RKO (cell line): ENCODE measurements at places on chromosomes 11 and 22.

- no peak for DNase-seq
Observed at GRCh38 chr11:69394234-69394868, 87.1 kb upstream of the LINC01488 start.

- no peak for DNase-seq
Observed at GRCh38 chr22:33512908-33513307, 407.4 kb downstream of the LARGE1 start.

GRCh38 chr11:91299980-91300379 lies 924.6 kb upstream of the FAT3 start:
- peak; percentile 0 for DNase-seq

GRCh38 chr11:2471048-2471803 lies 26.4 kb downstream of the KCNQ1 start:
- no peak for DNase-seq

DNA sequence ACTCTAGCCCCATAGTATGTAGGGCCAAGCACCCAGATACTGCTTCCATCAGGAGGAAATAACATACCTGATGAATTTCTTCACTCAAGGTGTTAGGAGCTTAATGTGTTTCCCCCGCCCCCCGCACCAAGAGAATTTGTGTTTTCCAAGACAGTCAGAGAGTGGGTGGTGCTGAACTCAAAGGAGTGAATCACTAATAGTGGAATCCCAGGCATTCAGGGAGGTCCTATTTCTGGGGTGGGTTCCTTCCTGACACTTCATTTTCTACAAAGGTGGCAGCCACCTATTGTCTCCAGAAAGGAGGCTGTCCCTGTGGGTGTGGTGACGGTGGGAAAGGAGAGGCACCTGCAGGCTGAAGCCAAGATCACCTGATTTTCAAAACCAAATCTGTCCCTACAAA lies 50.8 kb upstream of the ELF5 start:
- no peak for DNase-seq

GRCh38 chr11:123091506-123091905 lies 29.6 kb upstream of the HSPA8 start:
- no peak for DNase-seq

DNA sequence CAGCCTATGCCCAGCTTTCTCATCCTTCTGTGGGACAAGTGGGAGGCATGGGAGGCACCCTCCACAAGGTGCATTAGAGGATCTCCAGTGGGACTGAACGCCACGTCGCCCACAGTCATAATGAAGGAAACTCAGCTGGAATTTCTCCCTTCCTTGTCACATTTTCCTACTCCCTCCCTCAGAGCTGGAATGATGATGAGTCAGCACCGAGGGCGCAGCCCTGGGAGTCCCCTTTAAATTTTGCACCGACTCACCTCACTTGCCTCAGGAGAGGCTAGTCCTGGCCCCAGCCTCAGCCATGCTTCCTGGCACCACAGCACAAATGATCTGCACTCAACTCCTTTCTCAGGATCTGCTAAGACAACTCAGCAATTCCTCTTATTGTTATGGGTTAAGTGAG lies 34.3 kb downstream of the DBX1 start:
- DNase-seq: peak; percentile 51

DNA sequence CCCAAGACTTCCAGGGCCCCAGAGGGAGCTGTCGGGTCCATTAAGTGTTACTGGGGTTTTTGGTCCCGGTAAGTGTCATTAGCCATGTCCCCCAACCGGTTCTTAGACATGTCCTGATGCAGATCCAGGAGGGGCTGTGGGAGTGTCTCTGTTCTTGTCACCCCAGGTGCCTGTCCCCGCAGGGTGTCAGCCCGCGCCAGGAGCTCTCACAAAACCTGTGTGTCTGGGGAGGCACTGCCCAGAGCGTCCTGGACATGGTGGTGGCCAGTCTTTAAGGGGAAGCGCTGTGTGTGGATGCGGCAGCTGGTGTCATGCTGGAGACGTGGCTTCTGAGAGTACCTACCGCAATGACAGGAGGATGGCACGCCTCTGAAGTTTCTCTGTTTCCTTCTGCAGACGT lies 12.5 kb upstream of the PARVG start:
- DNase-seq: no peak

GRCh38 chr11:96188243-96189006 lies 154.6 kb downstream of the MAML2 start:
- no peak for DNase-seq

- no peak for DNase-seq
Observed at GRCh38 chr11:29027436-29027835, 919.2 kb downstream of the METTL15 start.

DNA sequence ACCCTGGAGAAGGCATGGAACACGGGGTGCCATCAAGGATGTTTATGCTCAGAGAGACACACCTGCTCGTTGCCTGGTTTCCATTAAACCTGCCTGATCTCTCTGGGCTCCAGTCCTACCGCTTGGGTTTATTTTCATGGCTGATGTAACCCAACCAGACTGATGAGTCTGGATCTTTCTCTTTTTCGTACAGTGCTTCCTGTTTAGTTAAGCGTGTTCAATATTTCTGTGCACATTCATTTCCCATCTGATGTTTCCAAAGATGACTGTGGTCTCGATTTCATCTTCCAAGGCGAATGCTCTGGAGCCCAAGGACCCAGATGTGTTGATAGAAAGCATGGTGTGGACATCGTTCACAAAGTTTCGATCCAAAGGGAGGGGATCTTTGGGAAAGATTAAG lies 84.3 kb downstream of the SNX19 start:
- DNase-seq: no peak

DNA sequence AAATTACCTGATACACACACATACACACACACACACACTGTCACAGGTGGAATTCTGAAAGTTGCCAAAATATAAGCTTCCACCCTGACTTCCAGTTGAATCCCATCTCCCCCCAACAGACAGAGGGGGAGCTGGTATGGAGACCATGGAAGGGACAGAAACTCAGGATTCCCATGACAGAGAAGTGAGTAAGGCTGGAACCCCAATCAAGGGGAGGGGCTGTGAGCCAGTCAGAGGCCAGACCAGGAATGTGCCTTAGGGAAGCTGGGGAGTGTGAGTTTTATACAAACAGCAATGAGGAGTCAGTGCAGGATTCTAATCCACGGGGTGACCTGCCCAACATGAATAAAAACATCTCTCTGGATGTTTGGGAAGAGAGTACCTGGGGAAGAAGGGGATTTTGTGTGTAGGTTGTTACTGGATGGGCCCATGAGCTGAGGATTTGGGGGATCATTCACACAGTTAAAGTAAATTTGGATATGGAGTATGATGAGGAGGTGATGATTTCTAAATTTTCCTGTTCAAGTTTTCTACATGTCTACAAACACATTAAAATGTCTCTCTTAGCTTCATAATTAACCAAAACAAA lies 38.7 kb upstream of the TOP3B start:
- no peak for DNase-seq

- DNase-seq: no peak
Observed at GRCh38 chr11:111357150-111358037, 21.7 kb downstream of the POU2AF1 start.

GRCh38 chr11:46697303-46697702 lies 3.1 kb downstream of the ARHGAP1 start:
- no peak for DNase-seq

DNA sequence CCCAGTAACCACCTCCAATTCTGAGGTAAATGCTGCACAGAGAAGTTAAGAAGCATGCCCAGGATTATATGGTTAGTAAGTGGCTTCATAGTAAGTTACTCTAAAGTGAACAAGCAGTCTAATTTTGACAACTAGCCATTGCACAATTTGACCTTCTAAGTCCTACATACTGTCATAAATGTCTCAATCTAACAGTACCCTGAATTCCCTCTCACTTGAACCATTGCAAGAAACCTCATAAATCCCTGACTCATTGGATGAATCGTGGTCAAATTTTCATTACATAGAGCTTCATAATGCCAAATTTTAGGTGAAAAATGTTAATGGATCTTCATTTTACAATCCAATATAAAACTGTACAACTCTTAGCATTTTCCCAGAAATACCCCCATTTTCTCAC lies 217.3 kb upstream of the GRIA4 start:
- DNase-seq: no peak

GRCh38 chr11:130063451-130063850 lies 6.2 kb upstream of the APLP2 start:
- DNase-seq: no peak

DNA sequence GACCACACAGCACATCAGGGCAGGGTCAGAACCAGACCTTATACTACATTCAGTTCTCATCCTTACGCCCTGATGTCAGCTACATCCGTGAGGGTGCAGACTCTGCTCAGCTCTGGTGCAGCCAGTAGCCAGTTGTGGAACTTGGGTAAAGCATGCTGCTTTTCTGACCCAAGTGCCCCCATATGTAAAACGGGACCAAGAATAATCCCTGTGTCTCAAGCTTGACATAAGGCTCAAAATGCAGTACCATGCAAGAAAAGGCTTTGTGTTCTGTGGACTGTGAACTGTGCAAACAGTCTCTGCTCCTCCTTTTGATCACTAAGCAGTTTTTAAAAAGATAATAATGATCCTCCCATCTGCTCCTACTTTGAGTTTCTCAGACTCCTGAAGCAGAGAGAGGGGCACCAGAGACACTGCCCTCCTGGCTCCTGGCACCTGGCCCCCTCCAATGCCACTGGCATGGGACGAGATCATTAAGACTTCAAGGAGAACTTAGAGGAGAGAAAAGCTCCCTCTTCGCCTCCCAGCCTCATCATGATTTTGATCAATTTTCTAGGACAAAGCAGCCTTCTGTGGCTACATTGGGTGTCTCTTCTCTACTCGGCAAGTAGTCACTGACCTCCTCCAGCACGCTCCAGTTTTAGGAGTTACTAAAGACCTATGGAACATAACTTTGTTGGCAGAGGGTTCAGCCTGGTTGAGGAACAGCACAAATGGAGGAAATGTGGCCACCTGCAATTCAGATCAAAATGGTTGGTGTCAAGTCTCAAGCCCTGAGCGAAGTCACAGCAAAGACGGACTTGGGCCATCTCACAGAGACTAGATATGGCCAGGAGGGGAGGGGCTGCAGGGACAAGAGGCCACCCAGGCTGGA lies 23.9 kb downstream of the IL10RA start:
- DNase-seq: no peak

DNA sequence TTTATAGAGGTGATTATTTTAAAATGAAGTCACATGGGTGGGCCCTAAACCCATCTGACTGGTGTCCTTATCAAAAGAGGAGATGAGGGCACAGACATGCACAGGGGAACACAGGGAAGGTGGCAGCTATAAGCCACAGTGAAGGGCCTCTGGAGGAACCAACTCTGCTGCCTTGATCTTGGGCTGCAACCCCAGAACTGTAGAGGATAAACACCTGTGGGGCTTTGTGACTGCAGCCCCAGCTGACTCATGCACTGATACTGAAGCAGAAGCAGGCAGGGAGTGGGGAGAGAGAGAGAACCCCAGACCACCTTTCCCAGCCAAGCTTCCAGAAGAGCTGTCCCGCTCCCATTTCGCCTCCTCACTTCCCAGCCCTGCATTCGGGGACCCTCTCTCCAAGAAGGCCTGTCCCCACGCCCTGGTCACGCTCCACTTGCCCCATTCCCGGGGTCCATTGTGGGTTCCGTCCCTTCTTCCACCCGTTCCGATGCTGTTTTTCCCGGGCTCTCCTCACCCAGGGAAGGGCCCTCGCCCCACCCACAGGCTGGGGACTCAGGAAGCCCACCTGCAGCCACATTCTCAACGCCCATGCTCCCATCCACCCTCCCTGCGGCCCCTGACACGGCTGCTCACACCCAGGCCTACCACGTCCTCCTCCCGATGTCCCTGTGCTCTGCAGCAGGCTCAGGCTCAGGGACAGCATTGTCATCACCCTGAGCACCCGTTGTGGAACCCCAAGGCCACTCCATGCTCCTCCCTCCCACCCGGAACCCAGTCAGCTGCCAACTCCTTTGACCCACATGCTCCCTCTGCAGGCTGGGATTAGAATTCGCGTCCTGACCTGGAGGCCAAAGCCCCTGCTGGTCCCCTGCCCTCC lies 90.8 kb upstream of the SHANK2 start:
- peak; percentile 58 for DNase-seq

DNA sequence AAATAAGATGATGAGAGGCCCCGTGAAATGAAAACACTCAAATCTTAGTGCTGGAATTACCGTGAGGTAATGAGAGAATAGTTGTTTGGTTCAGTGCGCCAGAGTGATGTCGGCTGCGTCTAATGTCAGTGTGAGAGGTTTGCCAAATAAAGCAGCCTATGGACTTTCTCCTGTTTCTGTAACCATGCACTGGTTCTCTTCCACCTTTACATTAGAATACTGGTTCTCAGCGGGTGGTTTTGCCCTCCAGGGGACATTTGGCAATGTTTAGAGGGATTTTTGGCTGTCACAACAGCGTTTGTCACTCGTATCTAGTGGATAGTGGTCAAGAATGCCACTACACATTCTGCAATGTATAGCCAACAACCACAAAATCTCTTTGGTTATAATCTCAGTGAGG lies 1.1 kb downstream of the OOSP4B start:
- DNase-seq: no peak

DNA sequence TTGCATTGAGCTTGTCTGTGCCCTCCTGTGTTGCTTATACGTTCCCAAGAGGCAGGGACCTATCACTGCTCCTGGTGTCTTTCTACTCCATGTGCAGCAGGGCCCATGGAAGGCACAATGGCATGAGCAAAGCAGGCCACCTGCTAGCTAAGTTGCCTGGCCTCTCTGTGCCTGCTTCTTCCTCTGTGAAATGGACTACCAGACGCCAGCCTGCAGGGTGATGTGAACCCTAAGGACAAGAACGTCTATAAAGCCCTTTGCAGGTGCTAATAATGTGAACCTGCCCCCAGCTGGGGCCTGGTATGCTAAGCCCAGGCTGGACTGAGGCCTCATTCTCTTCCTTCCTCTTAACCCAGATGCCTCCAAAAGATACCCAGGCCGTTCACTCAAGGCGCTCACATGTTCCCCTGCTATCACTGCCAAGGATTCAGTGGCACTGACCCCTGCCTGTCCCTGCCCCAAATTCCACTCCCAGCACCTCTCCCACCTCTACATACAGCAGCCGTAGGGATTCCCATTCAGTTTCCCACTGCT lies 4.0 kb downstream of the GUCD1 start:
- DNase-seq: no peak

GRCh38 chr11:108727665-108728064 lies 62.8 kb downstream of the DDX10 start:
- no peak for DNase-seq

DNA sequence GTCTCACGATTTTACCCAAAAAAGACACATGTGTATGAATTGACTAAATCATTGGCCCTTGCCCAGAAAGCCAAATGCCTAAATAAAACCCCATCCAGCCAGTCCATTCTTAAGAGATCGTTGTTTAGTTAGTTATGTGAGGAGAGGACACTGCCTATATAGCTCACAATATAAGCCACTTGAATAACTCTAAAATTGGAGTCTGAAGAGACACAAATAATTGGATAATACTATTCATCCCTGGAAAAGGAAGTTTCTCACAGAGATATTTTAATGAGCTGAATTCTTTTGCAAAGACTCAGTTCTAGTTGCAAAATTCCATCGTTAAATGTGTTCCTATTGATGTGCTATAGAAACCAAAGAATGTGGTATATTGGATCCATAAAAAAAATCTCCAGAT lies 176.7 kb downstream of the SOX6 start:
- DNase-seq: no peak

- DNase-seq: no peak
Observed at GRCh38 chr11:17163736-17164135, 44.0 kb downstream of the PIK3C2A start.

GRCh38 chr11:75572744-75573143 lies 10.7 kb downstream of the SERPINH1 start:
- no peak for DNase-seq
